ENCODE measurements at places on chromosomes 7 and 10.

DNA sequence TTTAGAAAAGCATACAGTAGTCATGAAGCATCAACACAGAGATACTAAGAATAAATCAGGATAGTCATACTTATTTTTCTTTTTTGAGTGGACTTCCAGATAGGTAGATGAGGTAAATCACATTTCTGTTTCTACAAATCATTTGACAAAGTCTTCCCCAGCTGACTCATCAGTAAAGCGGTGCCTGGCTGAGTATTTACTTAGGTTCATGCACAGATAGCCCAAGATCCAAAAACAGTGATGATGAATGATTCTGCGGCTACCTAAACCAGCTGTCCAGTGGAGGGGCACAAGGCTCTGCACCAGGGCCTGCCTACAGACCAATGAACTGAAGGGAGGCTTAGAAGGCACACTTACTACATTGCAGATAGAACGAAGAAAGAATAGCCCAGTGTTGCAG, 113.1 kb downstream of the PARP12 start:
- no peaks in the 10 kb centered on the region for H3K27me3 ChIP-seq
- no peak overlapping the region for H3K27ac ChIP-seq
- H3K4me1 ChIP-seq: no peaks in the 10 kb centered on the region
- DNase-seq: no peak
- H3K4me3 ChIP-seq: no peak overlapping the region

DNA sequence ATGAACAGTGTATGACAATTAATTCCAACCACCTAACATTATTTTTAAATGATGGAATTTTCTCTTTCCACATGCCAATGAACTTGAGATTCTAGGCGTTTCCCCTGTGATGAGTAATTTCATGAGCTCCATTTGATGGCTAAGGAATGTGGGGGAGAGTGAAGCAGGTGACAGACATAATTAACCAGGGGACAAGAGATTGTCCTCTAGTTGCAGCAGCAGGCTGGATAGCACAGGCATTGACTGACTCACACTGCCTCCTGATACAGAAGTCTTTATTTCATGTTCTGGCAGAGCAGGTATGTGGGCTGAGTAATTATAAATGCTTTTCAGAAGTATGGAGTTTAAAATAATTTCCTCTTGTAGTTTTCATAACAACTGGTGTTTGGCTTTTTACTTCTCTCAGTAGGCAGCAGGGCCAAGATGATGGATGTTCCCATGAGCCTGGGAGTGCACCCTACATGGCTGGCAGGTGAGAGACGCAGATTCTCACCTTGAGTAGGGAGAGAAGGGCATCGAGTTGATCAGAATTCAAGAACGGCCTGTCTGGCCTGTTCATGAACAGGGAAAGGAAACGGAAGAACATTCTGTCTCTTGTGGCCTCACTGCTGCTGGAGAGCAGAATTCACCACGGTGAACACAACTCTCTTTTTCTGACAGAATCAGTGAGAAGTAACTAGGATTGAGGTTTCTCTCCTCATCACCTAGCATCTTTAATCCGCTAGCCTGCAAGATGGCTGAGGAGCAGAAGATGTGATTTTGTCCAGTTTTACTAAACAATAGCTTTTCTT, 118.8 kb downstream of the AOAH start:
- H3K27ac ChIP-seq: no peak overlapping the region
- no peak overlapping the region for H3K4me3 ChIP-seq
- no peaks in the 10 kb centered on the region for H3K27me3 ChIP-seq
- H3K4me1 ChIP-seq: no peaks in the 10 kb centered on the region
- DNase-seq: no peak
- no peaks in the 10 kb centered on the region for H3K36me3 ChIP-seq

DNA sequence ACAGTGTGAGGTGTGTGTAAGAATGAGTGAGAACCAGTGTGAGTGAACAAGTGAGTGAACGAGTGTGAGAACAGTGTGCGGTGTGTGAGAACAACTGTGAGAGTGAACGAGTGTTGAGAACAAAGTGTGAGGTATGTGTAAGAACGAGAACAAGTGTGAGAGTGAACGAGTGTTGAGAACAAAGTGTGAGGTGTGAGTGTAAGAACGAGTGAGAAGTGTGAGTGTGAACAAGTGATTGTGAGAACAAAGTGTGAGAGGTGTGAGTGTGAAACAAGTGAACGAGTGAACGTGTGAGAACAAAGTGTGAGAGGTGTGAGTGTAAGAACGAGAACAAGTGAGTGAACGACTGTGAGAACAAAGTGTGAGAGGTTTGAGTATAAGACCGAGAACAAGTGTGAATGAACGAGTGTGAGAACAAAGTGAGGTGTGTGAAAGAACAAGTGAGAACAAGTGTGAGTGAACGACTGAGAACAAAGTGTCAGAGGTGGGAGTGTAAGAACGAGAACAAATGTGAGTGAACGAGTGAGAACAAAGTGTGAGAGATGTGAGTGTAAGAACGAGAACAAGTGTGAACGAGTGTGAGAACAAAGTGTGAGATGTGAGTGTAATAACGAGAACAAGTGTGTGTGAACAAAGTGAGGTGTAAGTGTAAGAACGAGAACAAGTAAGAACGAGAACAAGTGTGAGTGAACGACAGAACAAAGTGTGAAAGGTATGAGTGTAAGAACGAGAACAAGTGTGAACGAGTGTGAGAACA, 47.9 kb downstream of the ESYT2 start:
- peaks cover 29% of the 10 kb centered on the region for H3K4me1 ChIP-seq
- no peaks in the 10 kb centered on the region for H3K36me3 ChIP-seq
- H3K4me3 ChIP-seq: no peak overlapping the region
- H3K27ac ChIP-seq: peak overlapping the region; percentile 80

GRCh38 chr10:101028446-101029337, 2.2 kb downstream of the PDZD7 start:
- peaks cover 26% of the 10 kb centered on the region for H3K4me1 ChIP-seq
- no peak overlapping the region for H3K4me3 ChIP-seq
- H3K36me3 ChIP-seq: no peaks in the 10 kb centered on the region
- no peak overlapping the region for H3K27ac ChIP-seq
- no peak for DNase-seq
- no peaks in the 10 kb centered on the region for H3K27me3 ChIP-seq

- no peak for DNase-seq
- no peaks in the 10 kb centered on the region for H3K36me3 ChIP-seq
These were observed 140.4 kb downstream of the ZMYND11 start for GRCh38 chr10:275680-276079.

DNA sequence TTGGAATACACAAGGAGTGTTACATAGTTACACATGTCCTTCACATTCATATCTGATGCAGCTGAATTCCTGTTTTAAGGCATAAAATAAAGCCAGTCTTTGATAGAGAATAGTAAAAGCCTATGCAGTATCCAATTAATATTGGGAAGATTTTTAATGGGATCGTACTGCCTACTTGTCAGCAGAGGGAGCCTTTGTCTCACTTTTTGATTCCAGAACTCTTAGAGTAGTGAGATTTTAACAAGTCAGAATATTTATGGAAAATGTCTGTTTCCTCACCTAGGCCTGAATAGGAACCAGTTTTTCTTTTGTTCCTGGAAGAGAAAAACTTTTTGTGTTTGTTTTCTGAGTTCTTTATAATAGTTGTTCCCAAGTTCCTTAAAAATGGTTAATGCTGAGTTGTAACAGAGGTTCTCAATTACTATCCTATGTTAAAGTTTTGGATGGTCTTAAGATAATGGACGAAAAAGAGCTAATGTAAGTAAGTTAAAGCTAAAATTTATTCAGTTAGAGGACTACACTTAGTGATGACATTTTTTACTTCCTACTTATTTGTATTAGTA, 114.0 kb downstream of the BBS9 start:
- no peak overlapping the region for H3K4me3 ChIP-seq
- H3K4me1 ChIP-seq: no peaks in the 10 kb centered on the region
- H3K27ac ChIP-seq: no peak overlapping the region
- H3K36me3 ChIP-seq: no peaks in the 10 kb centered on the region
- no peaks in the 10 kb centered on the region for H3K27me3 ChIP-seq
- DNase-seq: no peak

DNA sequence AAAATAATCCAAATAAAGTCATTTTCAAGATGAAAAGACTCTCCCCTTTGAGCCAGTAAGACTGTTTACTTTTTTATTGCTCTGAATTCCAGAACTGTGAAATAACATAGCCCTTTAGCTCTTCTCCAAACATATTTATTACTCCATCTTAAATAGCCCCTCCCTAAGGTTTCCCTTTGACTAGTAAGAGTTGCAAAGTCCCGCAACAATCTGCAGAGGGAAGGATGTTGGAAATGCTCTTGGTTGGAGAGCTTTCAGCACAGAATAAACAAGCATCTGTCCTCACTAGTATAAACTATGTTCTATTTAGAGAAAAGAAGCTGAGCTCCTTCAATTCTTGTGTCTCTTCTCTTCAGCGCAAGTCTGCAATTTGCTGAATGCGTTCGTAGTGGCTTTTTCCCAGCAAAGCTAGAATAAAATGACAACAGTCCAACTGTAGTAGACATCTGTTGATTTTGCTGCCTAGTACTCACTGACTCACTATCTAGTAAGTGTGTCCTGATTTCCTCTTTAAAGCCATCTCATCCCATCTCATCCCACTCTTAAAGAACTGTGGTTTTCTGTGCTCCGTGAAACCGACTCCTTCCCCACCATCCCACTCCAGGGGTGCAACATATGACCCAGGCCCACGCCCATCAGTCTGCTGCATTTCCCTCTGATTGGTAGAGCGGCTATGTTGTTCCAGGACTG, 104.0 kb downstream of the FAM107B start:
- peaks cover 45% of the 10 kb centered on the region for H3K4me1 ChIP-seq
- DNase-seq: no peak
- H3K27ac ChIP-seq: peak overlapping the region; percentile 75
- H3K36me3 ChIP-seq: no peaks in the 10 kb centered on the region
- no peak overlapping the region for H3K4me3 ChIP-seq
- H3K27me3 ChIP-seq: no peaks in the 10 kb centered on the region

DNA sequence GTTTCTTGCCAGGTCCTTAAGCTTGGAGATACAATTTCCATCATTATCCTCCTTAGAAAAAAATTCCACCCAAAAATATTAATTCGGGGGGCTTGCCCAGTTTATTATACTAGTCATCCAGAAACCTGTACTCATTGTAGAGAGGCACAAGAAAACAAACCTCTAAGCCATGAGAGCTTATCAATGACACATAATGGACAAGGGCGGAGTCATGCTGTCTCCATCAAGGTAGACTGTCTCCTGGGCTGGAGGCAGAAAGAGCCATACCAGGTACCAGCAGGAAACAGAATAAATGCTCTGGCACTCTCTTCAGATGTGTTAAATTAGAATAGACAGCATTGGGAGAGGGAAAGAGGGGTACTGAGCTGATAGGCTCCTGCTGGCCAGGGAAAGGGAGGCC, 69.8 kb upstream of the GSDME start:
- no peak overlapping the region for H3K4me3 ChIP-seq
- DNase-seq: no peak
- H3K27ac ChIP-seq: no peak overlapping the region
- peaks cover 10% of the 10 kb centered on the region for H3K4me1 ChIP-seq
- no peaks in the 10 kb centered on the region for H3K36me3 ChIP-seq

DNA sequence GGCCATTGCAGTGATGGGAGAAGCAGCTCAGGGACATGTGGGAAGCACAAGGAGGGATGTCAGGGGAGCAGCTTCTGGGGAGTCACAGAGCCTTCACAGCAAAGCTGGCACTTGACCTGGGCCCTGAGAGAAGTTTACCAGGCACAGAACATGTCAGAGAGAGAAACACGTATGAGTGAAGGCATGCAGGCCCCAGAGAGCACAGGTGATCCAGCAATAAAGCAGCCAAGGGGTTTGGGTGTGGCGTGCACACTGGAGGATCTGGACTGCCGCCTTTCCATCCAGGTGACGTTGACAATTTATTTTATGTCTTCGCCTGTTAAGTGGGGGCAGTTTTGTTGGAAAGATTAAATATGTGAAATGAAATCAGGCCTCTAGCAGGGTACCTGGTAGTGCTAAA, 252.6 kb upstream of the COBL start:
- no peaks in the 10 kb centered on the region for H3K27me3 ChIP-seq
- no peaks in the 10 kb centered on the region for H3K36me3 ChIP-seq
- H3K4me1 ChIP-seq: no peaks in the 10 kb centered on the region
- DNase-seq: no peak
- H3K4me3 ChIP-seq: no peak overlapping the region
- no peak overlapping the region for H3K27ac ChIP-seq

- H3K27me3 ChIP-seq: no peaks in the 10 kb centered on the region
- H3K36me3 ChIP-seq: no peaks in the 10 kb centered on the region
- no peak for DNase-seq
- H3K4me3 ChIP-seq: no peak overlapping the region
- peaks cover 87% of the 10 kb centered on the region for H3K4me1 ChIP-seq
These were observed 66.5 kb downstream of the ADD3 start for GRCh38 chr10:110074298-110074697.

GRCh38 chr7:2123360-2123759, 109.4 kb downstream of the MAD1L1 start:
- no peak overlapping the region for H3K4me3 ChIP-seq
- H3K4me1 ChIP-seq: no peaks in the 10 kb centered on the region
- DNase-seq: peak; percentile 16
- H3K27me3 ChIP-seq: no peaks in the 10 kb centered on the region
- H3K27ac ChIP-seq: no peak overlapping the region

- no peak for DNase-seq
- no peaks in the 10 kb centered on the region for H3K36me3 ChIP-seq
- no peak overlapping the region for H3K27ac ChIP-seq
- no peaks in the 10 kb centered on the region for H3K27me3 ChIP-seq
- no peaks in the 10 kb centered on the region for H3K4me1 ChIP-seq
These were observed 132.3 kb downstream of the HECW1 start for GRCh38 chr7:43244784-43245183.

DNA sequence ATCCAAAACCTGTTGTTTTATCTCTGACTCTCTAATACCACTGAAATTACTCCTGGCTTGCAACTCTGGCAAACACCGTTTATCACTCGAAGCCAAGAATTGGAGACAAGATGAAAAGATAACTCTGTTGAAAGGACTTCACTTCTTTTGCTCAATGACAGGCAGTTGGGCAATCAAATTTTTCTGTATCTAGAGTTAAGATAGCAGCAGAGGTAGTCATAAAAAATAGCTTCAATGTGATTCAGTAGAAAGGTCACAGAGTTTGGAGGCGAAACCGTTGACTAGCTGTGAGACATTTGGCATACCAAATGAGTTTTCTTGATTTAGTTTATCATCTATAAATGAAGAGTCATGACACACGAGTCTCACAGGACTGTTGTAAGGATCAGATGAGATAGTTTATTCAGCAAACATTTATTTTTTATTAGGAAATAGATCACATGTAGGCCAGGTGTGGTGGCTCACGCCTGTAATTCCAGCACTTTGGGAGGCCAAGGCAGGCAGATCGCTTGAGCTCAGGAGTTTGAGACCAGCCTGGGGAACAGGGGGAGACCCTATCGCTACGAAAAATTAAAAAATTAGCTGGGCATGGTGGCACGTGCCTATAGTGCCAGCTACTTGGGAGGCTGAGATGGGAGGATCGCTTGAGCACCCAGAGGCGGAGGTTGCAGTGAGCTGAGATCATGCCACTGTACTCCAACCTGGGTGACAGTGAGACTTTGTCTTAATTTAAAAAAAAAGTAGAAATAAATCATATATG, 23.6 kb downstream of the AKR1B1 start:
- H3K27ac ChIP-seq: no peak overlapping the region
- no peak for DNase-seq
- no peak overlapping the region for H3K4me3 ChIP-seq
- H3K27me3 ChIP-seq: no peaks in the 10 kb centered on the region
- H3K4me1 ChIP-seq: peaks cover 17% of the 10 kb centered on the region

GRCh38 chr7:134167250-134167649, 40.1 kb downstream of the LRGUK start:
- no peak overlapping the region for H3K27ac ChIP-seq
- H3K4me1 ChIP-seq: no peaks in the 10 kb centered on the region
- DNase-seq: no peak
- no peaks in the 10 kb centered on the region for H3K27me3 ChIP-seq
- no peaks in the 10 kb centered on the region for H3K36me3 ChIP-seq

- H3K27ac ChIP-seq: no peak overlapping the region
- H3K4me1 ChIP-seq: no peaks in the 10 kb centered on the region
- H3K4me3 ChIP-seq: no peak overlapping the region
- H3K36me3 ChIP-seq: no peaks in the 10 kb centered on the region
- H3K27me3 ChIP-seq: no peaks in the 10 kb centered on the region
These were observed 4.9 kb downstream of the COL17A1 start for GRCh38 chr10:104080762-104081161.
